ENCODE measurements at places on chromosomes 2 and 18. TPM values are rescaled to one million over a fixed set of nuclear protein-coding genes. Genes with fewer than 3 reads are reported as not detected.

GRCh38 chr18:56873441-56874140 lies 222.4 kb downstream of the WDR7 start:
- H3K4me3 ChIP-seq: no peak overlapping the region
- H3K4me1 ChIP-seq: no peaks in the 10 kb centered on the region
- H3K27me3 ChIP-seq: no peaks in the 10 kb centered on the region
- H3K27ac ChIP-seq: no peak overlapping the region
- no peak for DNase-seq

GRCh38 chr18:26981360-26982082 lies 116.0 kb upstream of the AQP4 start:
- no peak overlapping the region for H3K27ac ChIP-seq
- no peak overlapping the region for H3K4me3 ChIP-seq
- no peaks in the 10 kb centered on the region for H3K36me3 ChIP-seq

DNA sequence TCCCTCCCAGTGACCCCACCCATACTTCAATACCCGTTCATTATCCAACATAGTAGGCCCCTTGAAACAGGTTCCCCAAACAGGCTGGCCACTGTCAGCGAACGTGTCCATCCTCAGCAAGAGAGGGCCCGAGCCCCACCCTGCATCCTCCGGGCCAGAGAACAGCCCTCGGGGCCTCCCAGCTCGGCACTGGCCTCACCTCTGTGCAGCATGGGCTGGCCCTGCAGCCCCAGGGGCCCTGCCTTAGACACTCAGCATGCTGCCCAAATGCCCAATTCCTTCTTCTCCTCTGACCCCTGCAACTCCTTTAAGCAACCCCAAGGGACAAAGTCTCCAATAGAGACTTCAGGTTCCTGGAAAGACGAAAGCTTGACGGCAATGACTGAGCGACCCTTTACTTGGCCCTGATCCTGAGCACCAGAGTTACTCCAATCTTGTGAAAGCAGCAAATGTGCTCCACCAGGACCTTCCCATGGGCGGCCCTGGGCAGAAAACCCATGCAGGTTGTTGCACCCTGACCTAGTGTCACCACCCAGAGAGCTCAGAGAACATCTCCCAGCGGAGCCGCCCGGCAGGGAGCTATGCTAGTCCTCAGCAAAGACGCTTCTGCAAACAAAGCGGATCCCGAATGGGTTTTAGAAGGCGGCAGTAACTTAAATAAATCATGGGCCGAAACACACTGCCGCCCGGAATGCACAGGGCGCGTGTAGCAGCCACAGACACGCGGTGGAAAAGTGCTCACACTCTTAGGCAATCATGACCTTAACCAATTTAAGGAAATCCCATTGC lies 782 bp downstream of the COL6A3 start:
- H3K4me3 ChIP-seq: no peak overlapping the region
- peak overlapping the region; percentile 82 for H3K27ac ChIP-seq
- no peaks in the 10 kb centered on the region for H3K4me1 ChIP-seq

GRCh38 chr2:98715812-98716451 lies 15.0 kb downstream of the MGAT4A start:
- H3K27ac ChIP-seq: no peak overlapping the region
- H3K4me3 ChIP-seq: no peak overlapping the region
- H3K27me3 ChIP-seq: no peaks in the 10 kb centered on the region
- no peaks in the 10 kb centered on the region for H3K36me3 ChIP-seq
- H3K4me1 ChIP-seq: peaks cover 5% of the 10 kb centered on the region

The RAPH1 gene
- total RNA-seq: 144 TPM
